Stomach (tissue), 19 donors: ENCODE measurements at places on chromosomes 7 and 10.

- DNase-seq: no peak
These were observed 142.7 kb downstream of the ADARB2 start for GRCh38 chr10:1594372-1595241.

DNA sequence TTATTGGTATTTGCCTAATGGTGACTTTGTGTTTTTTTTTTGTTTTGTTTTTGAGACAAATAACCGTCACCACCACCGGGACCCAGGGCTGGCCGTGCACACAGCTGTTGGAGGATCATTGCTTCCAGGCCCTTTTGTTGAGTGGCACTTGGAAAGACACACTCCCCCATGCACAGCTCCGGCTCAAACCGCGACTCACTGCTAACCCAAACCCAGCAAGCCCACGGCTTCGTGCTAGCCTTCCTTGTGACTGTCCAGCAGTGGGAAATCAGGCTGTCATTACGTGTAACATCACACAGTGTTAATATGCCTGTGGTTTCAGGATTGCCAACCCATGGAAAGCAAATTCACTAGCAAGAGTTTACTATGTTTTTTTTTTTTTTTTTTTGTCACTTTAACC is 17.4 kb downstream of the BNIP3 start:
- no peak for DNase-seq

GRCh38 chr7:14271441-14271840 is 282.0 kb upstream of the ETV1 start:
- no peak for DNase-seq

GRCh38 chr10:112146799-112147198 is 36.8 kb downstream of the GPAM start:
- no peak for DNase-seq

- peak; percentile 26 for DNase-seq
These were observed 73.1 kb downstream of the CLIP2 start for GRCh38 chr7:74362266-74362665.

DNA sequence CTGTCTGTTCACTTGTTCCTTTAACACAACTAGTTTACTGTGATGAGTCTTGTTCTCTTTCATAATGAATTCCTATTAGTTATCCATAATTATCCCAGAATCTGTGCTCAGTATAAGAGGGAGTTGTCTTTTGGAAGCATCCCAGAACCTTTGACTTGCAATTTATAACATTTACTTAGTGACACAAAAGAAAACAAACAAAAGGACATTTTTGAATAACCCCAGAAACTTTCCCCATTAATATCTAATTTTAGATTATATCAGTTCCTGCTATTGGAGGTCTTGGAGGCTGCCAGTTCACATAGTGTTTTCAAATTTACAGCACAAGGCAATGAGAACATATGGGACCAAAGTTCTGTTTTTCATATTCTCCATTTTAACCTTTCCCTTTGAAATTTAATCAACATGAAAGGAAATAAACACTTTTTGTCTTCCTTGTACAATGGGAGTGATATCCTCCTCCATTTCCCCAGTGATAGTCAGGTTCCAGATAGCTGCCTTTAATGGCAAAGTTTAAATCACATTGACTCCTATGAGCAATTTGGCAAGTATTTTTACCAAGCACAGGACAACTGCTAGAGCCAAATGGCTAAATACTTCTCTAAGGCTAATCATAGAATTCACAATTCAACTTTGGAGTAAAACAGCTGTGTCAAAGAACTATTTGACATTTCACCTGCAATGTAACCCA is 37.1 kb upstream of the GNAT3 start:
- no peak for DNase-seq

DNA sequence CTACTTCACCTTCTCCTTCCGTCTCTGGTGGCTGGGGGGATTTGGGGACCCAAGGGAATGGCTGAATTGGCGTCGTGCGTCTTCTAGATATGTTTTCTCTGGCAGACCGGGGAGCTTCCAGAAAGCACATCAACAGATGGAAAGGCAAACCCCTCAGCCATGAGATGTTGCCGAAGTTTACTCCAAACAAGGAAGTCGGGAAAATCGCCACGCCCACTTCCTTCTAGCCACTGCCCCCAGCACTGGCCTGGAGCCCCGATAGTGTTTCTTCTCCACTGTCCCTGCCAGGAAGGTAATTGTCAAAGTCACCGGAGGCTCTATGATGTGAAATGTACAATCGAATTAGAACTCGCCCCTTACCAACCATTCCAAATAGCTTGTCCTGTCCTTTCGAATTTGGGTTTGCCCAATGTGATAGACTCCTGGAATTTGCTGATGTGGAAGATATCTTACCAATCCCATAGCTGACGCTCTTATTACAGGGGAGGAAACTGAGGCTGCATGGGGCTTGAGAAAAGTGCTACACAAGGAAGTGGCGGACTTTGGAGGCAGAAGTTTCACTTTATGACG is 191.0 kb downstream of the LSM5 start:
- DNase-seq: no peak

DNA sequence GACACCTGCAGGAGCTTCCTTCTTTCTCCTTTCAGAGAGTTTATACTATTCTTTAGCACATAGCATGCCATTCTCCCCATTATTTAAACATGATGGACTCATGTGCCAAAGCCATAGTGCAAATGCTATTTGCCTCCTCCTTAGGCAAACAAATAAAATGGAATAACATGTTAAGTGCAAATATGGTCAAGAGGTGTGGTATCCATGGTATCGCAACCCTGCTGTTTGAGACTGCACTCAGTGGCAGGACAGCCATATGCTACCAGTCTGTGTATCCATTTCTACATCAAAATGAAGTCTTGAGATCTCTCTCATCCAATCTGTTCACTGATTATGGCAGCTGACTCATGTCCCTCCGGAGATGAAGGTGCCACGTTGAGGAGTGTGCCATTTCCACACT is 22.8 kb downstream of the HEPACAM2 start:
- no peak for DNase-seq

GRCh38 chr10:115129752-115130151 is 36.6 kb downstream of the ATRNL1 start:
- DNase-seq: no peak

GRCh38 chr10:77458986-77459590 is 178.5 kb downstream of the KCNMA1 start:
- no peak for DNase-seq

GRCh38 chr7:52431082-52431815 is 604.2 kb upstream of the POM121L12 start:
- no peak for DNase-seq

DNA sequence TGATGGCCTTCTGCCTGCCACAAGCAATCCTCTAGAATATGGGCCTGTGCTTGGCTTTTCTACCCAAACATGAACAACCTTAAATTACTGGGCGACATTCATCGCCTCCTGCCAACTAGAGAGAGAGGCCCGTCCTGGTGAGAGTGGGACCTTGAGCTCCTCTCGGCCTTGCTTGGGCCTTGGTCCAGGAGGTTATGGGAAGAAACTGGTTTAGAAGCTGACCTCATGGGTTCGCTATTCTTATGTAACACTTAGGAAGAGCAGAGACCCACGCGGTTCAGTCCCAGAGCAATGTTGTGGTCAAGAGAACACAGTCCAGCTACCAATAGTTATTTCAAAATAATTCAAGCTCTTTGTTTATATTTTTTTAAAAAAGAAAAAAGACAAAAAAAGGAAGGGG is 176.3 kb upstream of the ZNF32 start:
- DNase-seq: no peak

GRCh38 chr7:36128448-36129047 is 24.5 kb upstream of the EEPD1 start:
- peak; percentile 91 for DNase-seq

DNA sequence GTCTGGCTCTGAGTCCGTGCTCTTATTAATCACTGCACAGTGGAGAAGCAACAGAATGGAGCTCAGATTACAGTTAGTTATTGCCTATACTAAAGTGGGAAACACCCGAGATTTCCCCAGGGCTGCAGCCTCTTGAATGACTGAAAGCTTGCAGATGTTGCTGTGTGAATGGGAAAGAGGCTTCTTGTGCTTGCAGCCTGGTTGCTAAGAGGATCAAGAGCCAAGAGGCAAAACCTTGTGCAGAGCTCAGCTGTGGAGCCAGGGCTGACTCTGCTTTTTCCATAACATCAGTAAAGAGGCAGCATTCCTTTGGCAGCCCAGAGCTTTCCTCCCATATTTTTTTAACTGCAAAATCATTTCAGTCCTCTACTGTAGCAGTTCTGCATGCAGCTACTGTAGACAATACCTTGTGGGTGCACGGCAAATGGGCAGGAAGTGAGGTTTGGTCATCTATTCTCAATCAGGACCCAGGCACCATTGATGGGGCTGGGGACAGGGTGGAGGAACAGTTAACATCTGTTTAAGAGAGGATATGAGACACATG is 86.5 kb downstream of the RALA start:
- DNase-seq: no peak

DNA sequence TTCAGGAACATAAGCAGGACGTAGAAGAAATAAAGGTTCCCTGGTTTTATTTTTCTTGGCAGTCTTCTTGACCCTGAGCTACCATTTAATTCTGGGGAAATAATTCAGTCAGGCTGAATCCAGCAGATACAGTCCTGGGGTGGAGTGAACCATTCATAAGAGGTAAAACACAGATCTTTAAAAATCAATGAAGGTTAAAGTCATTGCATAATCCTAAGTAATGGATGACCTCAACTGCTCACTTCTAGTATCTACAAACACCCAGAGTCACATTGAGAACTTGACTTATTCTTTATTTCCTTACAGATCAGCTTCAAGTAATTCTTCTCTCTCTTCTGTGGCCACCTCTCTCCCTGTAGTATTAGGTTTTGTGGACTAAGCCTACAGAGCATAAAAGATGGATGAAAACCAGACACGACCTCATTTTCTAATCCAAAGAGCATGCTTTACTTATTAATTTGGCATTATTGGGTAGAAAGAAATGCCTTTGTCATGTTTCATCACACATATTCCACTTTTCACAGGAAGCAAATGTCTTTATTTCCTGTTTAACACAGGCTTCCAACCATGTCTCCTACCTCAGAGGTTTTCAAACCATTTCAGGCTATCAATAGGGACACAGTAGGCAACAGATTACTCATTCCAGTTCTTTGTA is 182.3 kb upstream of the IMMP2L start:
- DNase-seq: no peak

- peak; percentile 45 for DNase-seq
These were observed 82.4 kb downstream of the SHH start for GRCh38 chr7:155729847-155730246.

DNA sequence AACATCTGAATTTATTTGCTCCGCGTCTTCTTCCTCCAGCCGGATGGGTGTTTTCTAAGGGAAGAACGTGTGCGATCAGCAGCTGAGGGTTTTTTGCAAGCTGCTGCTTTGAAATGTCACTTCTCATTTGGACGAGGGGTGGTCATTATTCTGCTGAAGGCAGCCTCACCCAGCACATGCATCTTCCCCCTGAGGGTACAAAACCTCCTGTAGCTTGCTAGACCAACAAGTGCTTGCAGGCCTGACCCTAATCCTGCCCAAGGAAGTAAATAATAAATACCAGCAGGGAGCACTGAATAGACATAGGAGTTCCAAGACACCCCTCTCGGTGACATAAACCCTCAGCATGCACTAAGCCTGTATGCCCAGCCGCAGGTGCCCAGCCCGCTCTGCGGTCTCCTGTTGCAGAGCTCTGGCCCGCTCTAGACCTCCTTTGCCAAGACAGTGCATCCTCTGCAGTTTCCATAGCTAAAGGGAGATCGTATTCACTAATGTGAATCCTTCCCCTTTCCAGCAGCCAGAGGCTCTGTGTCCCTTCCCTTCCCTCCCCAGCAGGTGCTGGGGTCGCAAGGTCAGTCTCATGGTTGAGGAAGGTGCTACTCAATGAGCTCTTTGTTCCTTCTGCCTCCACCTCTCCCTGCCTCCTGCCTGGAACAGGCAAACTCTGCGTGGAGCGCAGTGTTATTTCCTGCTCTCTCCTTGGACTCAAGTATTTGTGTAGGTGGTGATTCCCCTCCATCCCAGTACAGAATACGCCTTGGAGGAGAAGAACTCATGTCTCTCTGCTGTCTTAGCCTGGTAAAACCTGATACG is 36.6 kb downstream of the SBDS start:
- peak; percentile 27 for DNase-seq

DNA sequence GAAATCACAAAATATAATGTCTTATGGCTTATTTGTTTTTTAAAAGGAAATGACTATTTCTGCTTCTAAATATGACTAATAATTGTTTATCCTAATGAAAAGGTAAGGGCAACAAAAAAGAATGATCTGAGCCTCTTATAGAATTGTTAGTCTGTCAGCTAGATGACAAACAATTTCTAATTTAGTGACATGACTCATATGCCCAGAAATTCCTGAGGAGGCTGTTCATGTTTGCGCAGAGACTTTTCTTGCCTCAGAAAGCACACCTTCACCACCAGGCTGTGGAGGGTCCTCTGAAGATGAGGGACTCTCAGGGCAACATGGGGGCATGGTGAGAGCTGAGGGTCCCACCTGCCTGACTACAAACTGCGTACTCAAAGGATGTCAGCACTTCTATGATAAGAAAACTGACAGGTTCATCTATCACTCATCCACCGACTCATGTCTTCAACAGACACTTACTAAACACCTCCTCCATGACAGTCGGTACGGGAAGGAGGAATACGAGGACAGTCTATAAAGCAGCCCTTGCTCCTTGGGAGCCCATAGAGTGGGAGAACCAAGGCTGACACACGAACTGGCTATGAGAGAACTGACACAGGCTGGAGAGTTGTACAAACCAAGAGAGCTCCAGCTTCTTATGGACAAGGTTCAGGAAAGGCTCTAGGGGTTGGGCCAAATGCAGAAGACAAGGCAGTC is 102.0 kb downstream of the PKD1L1 start:
- DNase-seq: no peak

DNA sequence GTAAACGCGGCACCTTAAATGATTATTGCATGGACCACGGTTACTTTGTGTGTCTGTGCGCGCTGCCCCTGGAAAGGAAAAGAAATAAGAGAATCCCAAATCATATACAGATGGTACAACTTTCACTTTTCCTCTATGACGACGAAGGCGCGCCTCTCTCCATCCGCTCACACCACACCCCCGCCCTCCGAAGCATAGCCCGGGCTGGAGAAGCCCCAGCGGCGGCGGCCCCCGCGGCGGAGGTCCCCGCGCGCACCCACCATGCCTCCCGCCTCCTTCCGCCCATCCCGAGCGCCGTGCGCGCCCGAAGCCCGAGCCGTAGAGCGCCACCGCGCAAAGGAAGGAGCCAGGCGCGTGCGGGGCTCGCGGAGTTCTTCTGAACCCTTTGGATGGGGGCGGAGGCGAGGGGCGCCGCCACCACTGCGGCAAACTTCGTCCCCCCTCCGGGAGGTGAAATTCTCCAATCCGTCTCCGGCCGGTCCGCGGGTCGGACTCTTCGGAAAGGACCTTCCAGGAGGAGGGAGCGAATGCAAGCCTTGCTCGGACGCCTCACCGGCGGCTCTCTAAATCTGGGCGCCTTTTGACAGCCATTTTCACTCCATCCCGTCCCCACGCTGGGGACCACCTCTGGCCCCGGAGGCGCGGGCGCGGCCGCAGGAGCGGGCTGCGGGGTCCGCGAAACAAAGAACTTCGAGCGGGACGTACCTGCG is 588 bp downstream of the GLI3 start:
- DNase-seq: no peak

DNA sequence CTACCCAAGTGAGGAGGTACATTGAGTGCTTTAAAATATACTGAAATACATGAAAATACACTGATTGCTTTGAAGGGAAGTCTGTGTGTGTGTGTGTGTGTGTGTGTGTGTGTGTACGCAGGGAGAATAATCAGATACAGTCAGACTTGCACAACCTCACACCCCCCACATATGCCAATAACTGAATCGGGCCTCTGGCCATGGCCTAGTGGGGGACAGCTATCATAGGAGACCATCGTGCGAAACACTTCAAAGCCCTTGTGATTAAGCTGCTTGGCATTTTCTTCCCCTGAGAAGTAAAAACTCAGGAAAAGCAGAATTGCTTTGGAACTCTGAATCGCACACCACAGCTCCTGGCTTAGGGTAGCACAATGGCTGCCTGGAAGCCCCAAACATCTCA is 135.1 kb downstream of the C10orf105 start:
- DNase-seq: no peak

- DNase-seq: no peak
These were observed 10.9 kb upstream of the HERC4 start for GRCh38 chr10:68086011-68086410.
